NCI-H187 (cell line): ENCODE measurements at places on chromosomes 3 and 15.

DNA sequence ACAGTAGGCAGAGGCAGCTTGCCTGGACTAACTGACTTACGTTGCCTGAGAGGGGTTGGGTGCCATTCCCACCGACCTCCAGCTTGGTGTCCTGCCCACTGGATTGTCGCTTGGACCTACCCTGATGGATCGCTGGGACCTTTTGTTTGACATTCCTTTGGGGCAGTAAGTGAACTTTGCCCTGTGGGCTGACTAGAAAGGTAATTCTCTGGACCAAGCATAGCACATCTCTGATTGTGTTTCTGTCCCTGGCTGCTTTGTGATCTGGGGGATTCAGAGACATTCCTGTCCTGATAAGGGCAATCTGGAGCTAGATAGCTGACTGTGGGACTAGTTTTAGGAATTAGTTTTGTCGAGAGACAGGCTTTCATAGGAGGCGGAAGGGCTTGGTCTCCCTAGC, 19.5 kb upstream of the IFT57 start:
- no peak for DNase-seq

GRCh38 chr15:95826412-95827195, 503.9 kb upstream of the NR2F2 start:
- DNase-seq = no peak

GRCh38 chr15:67836134-67836455, 3.8 kb downstream of the RNU6-1 start:
- no peak for DNase-seq

GRCh38 chr15:75214293-75215096, 12.8 kb downstream of the C15orf39 start:
- DNase-seq = no peak

- DNase-seq = no peak
Measured at GRCh38 chr3:14633819-14634424, 17.6 kb upstream of the CCDC174 start.

- no peak for DNase-seq
Measured at GRCh38 chr15:48806151-48806550, 4.7 kb downstream of the CEP152 start.

DNA sequence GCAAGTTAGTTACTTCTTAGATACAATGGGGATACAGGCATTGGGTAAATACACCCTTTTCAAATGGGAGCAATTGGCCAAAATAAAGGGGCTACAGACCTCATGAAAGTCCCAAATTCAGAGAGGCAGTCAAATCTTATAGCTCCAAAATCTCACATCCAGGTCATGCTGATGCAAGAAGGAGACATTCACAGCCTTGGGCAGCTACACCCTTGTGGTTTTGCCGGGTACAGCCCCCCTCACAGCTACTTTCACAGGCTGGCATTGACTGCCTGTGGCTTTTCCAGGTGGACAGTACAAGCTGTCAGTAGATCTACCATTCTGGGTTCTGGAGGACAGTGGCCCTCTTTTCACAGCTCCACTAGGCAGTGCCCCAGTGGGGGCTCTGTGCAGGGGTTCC, 17.5 kb upstream of the PLSCR1 start:
- DNase-seq = no peak

- no peak for DNase-seq
Measured at GRCh38 chr3:141368062-141368924, at the start of gene ZBTB38. Gene ZBTB38 (plus strand): TSS chr3:141368504. CDS start chr3:141442389, 73,885 bp downstream.

DNA sequence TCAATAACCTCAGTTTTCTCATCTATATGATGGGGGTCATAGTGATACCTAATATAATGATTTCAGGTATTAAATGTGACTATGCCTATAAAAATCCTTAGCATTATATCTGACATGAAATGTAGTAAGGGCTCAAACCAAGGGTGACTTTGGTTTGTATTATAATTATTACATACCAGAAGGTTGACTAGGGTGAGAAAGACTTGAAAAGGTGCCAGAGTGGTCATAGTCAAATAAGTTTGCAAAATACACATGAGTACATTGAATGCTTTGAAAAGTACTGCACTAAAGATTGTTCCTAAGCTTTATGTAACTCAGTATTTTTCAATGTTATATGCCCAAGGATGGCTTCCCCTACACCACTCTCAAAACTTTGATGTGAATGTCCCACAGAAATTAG, 297.2 kb downstream of the ARPP21 start:
- no peak for DNase-seq

DNA sequence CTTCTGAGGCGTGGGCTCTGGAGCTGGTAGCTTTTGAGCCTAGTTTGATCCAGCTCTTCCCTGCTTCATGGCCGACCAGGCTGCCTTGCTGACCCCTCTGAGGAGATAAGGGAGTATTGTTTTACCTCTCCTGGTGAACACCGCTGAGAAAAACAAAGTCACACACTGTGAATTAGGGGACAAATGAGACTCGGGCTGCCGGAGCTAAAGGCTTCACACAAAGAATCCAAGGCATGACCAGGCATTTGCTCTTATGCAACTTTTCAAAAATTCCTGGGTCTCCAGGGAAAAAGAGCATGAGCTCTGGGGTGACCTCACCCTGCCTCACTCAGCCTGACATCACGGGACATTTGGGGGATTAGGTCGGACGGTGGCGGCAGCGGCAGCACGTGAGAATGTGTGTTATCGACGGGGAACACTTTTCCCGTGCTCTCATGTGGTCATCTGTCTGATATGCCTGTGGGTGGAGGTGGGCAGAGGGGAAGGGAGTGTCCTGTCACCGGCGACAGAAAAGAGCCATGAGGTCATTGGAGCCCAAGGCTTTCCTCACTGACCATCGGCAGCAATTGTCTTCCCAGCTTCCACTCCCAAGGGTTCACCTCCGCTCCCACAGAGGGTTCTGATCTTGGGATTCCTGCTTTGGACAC, 61.0 kb downstream of the TMEM44 start:
- no peak for DNase-seq

GRCh38 chr3:31955581-31955980, 25.5 kb downstream of the OSBPL10 start:
- no peak for DNase-seq

- no peak for DNase-seq
Measured at GRCh38 chr15:56327721-56328502, 37.3 kb upstream of the TEX9 start.
